ENCODE measurements at places on chromosomes 4 and X.

DNA sequence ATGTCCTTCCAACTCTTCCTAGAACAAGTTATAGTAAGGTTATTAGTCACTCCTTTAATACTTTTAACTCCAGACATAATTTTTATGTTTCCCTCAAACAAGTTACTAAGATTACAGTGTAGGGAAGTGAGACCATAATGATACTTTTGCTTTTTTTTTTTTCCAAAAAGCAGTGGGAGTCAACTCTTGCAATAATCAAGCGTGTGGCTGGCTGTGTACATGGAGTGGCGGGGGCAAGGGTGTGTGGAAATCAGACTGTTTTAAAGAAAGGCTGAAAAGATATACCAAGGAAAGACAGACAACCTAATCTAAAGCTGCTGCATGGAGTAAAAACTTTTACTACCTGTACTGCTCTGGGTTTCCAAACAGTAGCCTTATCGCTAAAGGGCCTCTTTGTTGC lies 4.1 kb downstream of the NOA1 start:
- no peak for DNase-seq

DNA sequence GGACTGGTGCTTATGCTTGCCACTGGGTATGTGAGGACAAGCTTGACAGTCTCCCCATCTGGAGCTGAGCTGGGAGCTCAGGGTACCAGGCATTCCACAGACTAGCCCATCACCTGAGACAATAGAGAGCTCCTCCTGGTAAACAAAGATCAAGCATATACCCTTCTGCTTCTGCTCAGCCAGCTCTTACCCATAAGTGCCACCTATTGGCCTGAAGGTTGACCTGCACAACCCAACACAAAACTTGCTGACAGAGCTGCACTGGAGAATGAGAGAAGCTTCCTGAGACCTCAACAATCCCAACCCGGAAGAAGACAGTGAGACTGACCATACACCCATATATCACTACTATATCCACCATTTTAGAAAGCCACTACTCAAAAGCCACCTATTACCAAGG lies 1049.2 kb upstream of the INTU start:
- DNase-seq, result no peak

GRCh38 chrX:65706041-65706828 lies 38.8 kb downstream of the MSN start:
- DNase-seq, result peak; percentile 45

DNA sequence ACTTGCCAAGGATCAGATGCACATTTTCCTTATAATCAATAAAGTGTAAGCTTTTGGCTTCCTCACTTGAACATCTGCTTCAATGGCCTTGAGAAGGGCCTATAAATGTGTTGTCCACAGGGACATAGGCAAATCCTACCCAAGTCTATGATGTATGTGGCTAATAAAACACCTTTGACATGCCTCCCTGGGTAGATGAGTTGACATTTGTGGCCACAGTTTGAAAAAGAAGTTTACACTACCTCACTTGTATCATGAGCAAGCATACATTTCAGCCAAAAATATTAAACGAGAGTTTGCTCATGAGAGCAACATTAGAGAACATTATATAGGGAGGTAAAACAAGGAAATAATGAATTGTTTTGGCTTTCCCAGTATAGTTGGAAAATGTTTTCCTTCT lies 1067.7 kb downstream of the C4orf33 start:
- DNase-seq, result no peak

- DNase-seq, result peak; percentile 26
Observed at GRCh38 chr4:107736037-107736436, 16.0 kb upstream of the PAPSS1 start.

- DNase-seq, result no peak
Observed at GRCh38 chrX:23720117-23720677, 22.9 kb downstream of the ACOT9 start.

GRCh38 chr4:174467107-174467506 lies 55.2 kb downstream of the HPGD start:
- no peak for DNase-seq

- no peak for DNase-seq
Observed at GRCh38 chr4:74223098-74223497, 65.2 kb downstream of the MTHFD2L start.

DNA sequence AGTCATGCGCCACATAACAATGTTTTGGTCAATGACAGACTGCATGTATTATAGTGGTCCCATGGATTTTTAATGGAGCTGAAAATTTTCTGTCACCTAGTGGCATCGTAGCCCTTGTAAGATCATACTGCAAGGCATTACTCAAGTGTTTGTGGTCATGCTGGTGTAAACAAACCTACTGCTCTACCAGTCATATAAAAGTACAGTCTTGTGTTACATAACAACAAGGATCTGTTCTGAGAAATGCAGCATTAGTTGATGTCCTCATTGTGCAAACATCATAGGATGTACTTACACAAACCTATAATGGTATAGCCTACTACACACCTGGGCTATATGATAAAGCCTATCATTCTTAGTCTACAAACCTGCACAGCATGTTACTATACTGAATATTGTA lies 34.6 kb downstream of the COX18 start:
- no peak for DNase-seq

DNA sequence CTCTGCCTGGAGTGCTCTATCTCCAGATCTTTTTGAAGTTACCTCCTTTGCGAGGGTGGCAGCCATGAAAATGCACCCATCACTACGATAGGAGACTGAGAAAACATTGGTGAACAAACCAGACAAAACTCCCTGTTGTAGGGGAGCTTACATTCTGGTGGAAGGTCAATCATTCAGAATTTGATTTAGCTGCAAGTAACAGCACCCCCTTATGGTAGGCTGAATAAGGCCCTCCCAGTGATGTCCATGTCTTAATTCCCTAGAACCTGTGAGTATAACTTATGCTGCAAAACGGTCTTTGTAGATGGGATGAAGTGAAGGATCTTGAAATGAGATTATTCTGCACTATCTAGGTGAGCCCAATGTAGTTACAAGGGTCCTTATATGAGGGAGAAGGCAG lies 5.6 kb upstream of the TEC start:
- no peak for DNase-seq

DNA sequence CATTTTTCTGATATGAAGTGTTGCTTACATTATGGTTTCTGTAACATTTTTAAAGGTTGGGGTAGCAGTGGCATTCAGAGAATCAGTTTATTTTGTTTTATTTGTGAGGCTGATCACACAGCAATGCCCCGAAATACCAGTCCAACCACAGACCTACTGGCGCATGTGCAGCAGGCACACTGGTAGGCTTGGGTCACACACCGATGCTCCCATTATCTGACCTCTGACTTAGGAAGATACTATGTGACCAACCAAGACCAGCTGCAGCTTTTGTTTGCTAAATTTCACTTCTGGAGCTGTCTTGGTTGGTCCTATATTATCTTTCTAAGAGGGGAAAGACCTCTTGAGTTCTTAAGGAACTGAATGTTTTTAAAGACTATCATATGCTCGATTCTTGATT lies 18.7 kb downstream of the PGM2 start:
- DNase-seq, result no peak

GRCh38 chr4:139300431-139301112 lies 733 bp upstream of the NAA15 start:
- DNase-seq, result no peak

DNA sequence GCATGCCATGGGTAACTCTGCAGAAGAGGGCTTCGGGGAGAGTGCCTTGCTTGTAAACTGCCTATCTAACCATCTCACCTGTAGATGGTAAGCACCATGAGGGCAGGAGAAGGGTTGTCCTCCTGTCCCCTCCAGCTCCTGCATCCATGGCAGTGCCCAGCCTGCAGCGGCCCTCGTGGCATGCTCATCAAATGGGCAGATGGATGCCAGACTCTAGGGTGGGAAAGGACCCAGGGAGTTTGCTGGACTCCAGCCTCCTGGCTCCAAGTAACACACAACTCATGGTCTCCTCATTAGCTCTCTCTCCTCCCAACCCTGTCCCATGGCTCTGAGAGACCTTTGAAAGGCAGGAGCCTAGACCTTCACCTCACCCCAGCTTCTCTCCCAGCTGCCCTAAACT lies 29.7 kb upstream of the CRMP1 start:
- DNase-seq, result no peak

- DNase-seq, result no peak
Observed at GRCh38 chr4:109295081-109295480, 7.4 kb downstream of the COL25A1 start.

DNA sequence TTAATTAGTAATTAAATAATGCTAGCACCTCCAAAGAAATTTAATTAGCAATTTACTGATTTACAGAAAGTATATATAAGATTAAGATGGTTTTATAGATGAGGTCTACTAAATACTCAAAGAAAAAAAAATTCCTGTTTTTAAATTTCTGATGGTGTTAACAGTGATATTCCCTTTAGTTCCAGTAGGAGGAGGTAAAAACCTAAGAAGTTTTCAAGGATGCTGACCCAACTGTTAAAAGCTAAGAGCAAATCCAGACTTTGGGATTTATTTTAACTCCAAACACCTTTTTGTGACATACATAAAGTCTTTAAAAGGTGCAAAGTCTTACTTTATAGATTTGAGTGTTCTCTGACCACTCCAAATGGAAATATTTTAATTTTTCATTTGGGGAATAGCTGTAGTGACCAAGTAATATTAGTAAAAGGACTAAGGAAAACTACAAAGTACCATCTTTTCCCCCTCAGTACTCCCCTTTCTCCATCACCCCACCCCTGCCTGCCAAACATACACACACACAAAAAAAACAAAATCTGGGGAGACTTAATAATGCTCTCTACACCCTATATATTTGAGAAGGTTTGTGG lies 34.2 kb upstream of the CSN1S1 start:
- peak; percentile 12 for DNase-seq

GRCh38 chr4:26077756-26078155 lies 163.7 kb downstream of the SMIM20 start:
- DNase-seq, result no peak

DNA sequence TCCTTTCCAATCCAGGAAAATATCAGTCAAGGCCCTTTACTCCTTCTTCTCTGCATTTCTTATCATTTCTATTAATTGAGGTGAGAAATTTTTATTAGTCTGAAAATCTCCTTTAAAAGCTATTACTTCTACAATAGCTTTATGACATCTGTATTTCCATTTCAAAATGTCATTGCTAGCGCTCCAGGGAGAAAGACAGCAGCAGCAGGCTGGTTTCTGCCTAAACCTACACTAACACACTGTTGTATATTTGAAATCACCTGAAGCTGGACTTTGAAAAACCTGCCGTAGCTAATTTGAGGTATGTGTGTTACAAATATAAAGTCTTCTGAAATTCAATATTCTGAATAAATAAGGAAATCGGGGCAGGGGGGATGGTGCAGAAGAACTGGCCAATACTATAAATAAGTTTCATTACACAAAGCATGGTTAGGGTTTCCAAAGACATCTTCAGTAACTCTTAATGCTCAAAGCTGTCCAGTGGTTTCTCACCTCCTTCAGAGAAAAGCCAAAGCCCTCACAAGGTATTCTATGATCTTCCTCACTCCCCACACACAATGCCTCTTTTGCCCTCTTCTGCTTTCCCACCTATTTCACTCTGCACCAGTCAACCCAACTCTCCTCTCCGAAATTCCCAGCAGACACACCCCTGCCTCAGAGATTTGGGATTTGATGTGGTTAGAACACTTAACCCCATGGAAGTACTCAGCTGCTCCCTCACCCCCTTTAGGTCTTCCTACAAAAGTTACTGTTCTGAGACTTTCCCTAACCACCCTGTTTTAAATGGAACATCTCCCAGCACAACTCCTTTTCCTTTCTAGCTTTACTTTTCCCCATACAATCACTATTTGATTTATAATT lies 122.7 kb downstream of the PPP3CA start:
- DNase-seq, result no peak

DNA sequence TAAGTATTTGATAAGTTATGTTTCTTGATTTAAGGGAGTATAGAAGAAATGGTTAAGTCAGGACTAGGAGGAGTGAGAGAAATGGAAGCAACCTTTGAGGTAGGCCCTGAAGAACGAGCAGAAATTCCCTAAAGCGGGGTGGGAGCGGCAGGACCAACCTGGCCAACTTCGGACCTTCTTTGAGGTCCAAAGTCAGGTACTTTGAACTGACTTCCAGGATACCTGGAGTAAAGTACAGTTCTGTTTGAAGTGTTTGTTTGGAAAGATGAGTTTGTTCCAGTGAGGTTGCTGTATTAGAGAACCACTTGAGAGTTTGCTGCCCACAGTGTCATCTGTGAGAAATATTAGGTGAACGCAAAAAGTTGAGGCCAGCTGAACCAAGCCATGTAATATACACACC lies 11.7 kb downstream of the RNF4 start:
- no peak for DNase-seq

GRCh38 chrX:74614093-74614909 lies at the start of gene RLIM:
RLIM (minus strand) TSS chrX:74614624; CDS start chrX:74595977, 18,647 bp downstream.
- peak; percentile 97 for DNase-seq

GRCh38 chrX:1596676-1597344 lies 5.4 kb downstream of the AKAP17A start:
- no peak for DNase-seq

GRCh38 chrX:47645530-47645929 lies 4.8 kb downstream of the ELK1 start:
- no peak for DNase-seq

- DNase-seq, result no peak
Observed at GRCh38 chrX:1262369-1262768, 6.2 kb upstream of the CSF2RA start.

GRCh38 chr4:75030028-75030427 lies 97.1 kb downstream of the PARM1 start:
- no peak for DNase-seq

DNA sequence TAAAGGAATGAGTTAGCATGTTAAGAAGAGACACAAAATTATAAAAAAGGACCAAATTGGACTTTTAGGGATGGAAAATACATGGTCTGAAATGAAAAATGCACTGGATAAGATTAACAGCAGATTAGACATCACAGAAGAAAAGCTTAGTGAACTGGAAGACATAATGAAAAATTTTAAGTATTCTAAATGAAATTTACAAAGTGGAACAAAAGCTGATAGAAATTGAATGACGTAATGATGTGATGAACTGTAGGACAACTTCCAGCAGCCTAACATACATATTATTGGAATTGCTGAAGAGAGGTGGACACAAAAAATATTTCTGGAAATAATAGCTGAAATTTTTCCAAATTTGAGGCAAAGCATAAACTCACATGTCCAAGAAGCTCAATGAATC lies 39.6 kb upstream of the GPR173 start:
- DNase-seq, result no peak

DNA sequence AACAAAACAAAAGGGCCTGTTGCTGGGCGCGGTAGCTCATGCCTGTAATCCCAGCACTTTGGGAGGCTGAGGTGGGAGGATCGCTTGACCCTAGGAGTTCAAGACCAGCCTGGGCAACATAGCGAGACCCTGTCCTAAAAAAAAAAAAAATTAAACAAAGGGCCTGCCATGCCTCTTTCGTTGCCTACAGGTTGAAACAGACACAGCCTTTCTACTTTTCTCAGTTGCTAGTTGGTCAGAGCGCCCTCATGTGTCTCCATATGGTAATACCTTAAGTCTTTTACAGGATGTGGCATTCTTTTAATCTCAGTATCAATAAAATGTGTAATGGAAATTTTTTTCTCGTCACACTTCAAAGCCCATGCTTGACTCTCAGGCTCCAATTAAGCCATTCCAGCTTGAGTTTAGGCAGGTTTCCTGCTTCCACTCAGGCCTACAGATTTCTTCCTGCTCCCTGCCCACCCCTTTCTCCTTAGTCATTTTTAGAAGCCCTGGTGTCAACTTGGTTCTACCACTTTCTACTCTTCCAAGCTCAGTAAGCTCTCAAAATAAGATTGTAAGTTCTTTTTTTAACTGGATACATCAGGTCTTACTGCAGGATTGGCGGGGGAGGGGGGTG lies 4.6 kb upstream of the SOWAHD start:
- peak; percentile 38 for DNase-seq

GRCh38 chr4:129046055-129046959 lies 47.0 kb downstream of the SCLT1 start:
- no peak for DNase-seq

Measured in tongue (tissue), 3 donors.